NCI-H1930 (cell line): ENCODE measurements at places on chromosomes 16 and 17.

GRCh38 chr17:37476431-37477120 is 13.1 kb upstream of the DUSP14 start:
- DNase-seq = no peak

DNA sequence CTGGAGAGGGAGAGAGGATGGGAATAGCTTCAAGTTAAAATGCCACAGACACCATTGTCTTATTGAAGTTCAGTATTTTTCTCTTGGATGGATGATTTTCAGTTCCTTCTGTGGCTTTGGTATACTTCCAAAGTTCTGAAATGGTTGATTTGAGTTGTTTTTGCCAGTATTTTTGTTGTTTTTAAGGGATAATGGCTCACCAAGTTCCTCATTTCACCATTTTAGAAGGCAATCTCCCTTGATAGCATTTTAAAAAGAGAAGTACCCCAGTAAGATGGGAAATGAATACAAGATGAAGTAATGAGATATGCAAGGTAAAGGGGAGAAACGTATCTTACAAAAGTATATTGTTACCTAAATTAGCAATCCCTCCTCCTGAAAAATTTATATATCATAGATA is 18.5 kb upstream of the SPDYE4 start:
- no peak for DNase-seq

- peak; percentile 82 for DNase-seq
Measured at GRCh38 chr16:67935402-67936123, 1.1 kb downstream of the PSMB10 start.

DNA sequence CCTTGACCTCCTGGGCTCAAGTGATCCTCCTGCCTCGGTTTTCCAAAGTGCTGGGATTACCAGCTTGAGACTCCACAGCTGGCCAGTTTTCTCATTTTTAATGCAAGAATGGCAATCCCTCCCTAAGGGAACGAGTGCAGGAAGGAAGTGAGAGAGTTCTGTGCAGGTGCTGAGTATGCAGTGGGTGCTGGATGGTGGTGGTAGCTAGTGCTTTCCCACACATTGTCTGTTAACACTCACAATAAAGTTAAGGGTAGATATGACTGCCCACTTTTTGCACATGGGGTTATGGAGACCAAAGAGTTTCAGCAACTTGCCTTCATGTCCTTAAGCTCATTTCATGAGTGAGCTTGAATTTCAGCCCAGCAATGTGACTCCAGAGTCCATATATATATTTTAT is 18.5 kb downstream of the RGS9 start:
- DNase-seq = no peak

DNA sequence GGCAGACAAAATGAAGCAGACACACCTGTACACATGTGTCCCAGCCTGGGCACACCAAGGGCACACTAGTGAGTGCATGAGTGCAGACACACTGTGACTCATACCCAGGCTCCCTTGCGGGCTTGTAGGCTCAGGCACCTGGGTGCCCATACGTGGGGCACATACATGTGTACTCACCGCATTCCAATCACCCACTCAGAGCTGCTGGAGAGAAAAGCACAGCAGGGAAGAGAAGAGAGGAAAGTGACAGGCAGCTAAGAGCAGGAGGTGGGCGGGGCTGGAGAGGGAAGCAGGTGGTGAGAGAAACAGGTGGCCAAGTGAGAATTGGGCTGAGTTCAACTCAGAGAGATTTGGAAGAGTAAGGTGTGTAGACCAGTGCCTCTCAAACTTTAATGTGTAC is 54.0 kb downstream of the TMEM132E start:
- no peak for DNase-seq

GRCh38 chr16:31505483-31505882 is 2.7 kb downstream of the RUSF1 start:
- DNase-seq = no peak

GRCh38 chr16:13766334-13766733 is 153.6 kb upstream of the ERCC4 start:
- no peak for DNase-seq

DNA sequence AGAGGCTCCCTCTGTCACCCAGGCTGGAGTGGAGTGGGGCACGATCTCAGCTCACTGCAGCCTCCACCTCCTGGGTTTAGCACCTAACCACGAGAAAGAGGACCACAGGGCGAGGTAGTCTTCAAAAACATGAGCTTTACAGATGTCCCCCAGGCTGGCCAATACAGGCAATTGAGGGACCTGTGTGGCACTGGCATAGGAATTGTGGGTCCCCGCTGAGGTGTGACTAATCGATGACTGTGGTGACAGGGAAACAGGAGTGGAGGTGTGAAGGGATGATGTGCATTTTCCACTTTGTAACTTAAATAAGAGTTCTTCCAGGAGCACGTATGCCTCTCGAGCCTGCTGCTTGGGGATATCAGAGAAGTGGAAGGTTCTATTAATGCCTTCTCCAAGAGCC is 12.6 kb upstream of the ARHGAP17 start:
- no peak for DNase-seq

- DNase-seq = no peak
Measured at GRCh38 chr17:5975661-5976060, 94.5 kb upstream of the WSCD1 start.

GRCh38 chr17:57862694-57863667 is 13.1 kb upstream of the MRPS23 start:
- no peak for DNase-seq

DNA sequence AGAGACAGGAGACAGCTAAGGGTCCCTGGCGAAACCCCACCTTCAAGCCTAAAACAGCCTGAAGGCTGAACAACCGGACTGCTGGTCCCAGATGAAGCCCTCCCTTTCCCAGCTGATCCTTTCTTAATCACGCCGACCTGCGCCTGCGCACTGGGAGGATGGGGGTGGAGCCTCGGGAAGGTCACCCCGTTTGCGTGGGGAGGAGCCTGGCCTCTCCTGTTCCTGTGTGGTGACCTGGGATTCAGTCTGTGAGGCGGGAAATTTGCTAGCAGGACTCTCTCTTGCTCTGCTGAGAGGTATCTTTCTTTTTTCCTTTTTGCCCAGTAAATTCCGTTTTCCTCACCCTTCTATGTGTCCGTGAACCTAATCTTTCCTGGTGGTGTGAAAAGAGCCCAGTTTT is 9.6 kb downstream of the FAM20A start:
- no peak for DNase-seq

GRCh38 chr17:80328634-80329380 is 68.2 kb downstream of the RNF213 start:
- DNase-seq = no peak

DNA sequence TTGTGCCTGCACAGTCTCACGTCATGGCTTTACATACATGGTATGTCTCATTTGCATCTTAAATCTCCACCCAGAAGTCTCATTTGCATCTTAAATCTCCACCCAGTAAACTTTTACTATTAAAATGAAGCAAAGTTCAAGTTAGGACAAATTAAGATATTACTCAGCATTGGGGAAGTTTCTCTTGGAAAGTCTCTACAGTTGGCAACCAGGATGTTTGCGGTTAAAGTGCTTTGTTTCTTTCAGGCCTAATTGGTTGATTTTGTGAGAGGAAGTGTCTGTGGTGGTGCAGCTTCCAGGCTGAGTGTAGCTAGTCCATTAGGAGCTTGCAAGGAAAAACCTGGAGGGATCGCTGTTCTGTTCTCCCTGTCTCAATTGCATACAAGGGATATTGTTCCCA is 1373.3 kb upstream of the GOT2 start:
- no peak for DNase-seq

- no peak for DNase-seq
Measured at GRCh38 chr17:31687505-31688126, 171.4 kb downstream of the COPRS start.

DNA sequence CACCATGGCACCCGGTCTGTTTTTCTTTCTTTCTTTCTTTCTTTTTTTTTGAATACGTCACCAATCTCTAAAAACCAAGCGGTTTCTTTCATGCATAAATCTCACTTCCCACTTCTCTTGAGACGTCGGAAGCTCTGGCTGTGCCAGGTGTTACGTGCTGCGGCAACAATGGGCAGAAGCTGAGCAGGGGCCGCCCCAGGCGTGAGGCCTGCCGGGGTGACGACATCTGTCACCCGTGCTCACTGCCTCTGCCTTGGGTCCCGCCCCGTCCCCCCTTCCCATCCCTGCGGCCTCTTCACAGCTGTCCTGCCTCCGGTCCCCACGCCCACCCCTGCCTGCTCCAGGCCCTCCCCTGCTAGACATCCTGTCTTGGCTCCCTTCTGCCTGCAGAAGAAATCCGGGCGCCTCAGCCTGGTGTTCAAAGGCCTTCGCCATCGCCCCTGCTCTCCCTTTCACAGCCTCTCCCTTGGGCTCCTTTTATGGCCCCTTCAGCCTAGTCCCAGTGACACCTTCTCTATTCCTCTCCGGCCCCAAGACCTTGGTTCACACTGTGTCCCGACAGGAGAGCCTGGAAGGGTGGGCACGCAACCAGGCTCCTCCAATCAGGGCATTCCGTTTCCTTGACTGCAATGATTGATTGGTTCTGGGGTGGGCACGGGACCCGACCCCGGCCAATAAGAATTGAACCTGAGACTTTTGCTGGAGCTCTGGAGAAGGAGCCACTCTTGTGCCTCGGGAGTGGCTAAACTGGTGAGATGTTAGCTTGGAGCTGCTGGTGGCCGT is 4.8 kb downstream of the P2RX1 start:
- no peak for DNase-seq

GRCh38 chr16:68436581-68436980 is 11.7 kb downstream of the SMPD3 start:
- DNase-seq = no peak

- DNase-seq = no peak
Measured at GRCh38 chr17:68127914-68128313, 92.4 kb downstream of the KPNA2 start.

- no peak for DNase-seq
Measured at GRCh38 chr17:16381496-16381820, 567 bp downstream of the UBB start.

GRCh38 chr16:31440516-31441184 is 1.9 kb downstream of the ZNF843 start:
- no peak for DNase-seq

DNA sequence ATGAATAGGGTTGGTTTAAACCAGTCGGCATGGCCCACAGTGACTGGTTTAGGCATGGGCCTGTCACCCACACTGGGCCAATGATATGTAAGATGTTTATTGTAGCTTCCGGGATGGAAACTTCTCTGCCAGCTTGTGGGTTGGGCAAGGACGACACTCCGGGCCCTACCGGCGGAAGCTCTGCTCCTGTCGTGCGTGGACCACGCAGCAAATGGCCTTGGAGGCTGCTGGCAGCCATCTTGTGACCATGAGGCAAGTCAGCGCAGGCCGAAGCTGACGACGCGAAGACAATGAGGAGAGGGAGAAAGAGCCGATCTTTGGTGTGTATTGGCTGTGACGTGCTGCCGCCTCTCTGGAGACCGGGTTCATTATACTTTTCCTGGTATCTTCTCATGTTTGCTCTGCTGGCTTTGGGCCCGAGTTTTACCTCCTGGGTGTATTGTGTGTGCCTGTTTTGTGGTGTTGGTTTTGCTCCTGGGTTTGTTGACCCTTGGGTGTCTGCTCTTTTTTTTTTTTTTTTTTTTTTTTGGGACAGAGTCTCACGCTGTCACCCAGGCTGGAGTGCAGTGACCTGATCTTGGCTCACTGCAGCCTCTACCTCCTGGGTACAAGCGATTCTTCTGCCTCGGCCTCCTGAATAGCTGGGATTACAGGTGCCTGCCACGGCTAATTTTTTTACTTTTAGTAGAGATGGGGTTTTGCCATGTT is 15.4 kb downstream of the SLC25A10 start:
- no peak for DNase-seq

DNA sequence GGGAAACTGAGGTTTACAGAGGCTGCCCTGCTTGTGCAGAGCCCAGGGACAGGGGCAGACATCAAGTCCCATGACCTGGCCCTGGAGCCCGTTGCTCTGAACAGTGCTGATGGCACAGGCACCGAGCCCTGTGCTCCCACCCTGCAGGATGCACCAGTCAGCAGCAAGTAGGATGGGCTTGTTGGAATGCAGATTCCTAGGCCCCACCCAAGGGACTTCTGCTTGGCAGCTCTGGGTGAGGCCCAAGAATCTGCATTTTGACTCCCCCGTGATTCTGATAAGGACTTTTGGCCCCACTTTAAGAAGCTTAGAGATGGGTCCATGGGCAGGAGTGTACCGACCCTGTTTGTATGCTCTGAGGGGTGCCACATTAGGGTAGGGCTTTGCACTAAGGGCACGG is 23.3 kb downstream of the LASP1 start:
- no peak for DNase-seq

- no peak for DNase-seq
Measured at GRCh38 chr16:12184419-12184917, 207.9 kb downstream of the SNX29 start.
